ENCODE measurements at places on chromosomes 7 and 10.

GRCh38 chr7:98214811-98215321 is 3.6 kb downstream of the BHLHA15 start:
- no peak for DNase-seq

DNA sequence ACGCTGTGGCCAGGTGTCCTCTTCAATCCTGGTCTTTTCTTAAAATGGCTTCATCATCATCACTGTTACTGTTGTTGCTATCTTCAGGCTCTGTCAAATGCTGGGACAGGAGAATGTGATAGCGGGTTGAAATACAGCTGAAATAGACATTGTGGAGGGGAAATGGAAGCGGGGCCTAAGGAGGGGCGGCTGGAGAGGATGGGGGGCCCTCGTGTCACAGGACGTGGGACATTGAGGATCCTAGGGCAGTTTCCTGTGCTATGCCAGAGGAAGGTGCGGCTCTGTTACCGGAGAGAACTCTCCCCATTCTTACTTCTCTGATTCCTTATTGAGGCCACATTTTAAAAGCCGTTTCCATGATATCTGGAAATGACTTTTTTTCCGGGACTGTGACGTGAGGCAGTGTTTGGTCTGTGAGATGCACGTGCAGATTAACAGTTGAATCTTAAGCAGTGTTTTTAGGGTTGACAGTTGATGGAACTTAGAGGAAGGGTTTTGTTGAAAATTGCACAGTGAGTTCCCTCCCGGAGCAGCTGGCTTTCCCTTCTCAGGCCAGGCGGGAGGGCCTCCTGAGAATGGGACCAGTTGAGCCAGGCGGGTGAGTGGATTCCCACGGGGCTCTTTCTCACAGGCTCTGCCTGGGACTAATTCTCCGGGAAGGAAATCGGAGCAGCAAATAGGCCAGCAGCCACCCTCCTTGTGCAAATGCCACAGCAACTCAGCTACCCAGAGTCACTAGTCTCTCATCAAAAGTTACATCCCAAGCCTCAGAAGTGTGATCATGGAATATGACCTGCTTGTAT is 125.2 kb downstream of the TACC2 start:
- DNase-seq = no peak

DNA sequence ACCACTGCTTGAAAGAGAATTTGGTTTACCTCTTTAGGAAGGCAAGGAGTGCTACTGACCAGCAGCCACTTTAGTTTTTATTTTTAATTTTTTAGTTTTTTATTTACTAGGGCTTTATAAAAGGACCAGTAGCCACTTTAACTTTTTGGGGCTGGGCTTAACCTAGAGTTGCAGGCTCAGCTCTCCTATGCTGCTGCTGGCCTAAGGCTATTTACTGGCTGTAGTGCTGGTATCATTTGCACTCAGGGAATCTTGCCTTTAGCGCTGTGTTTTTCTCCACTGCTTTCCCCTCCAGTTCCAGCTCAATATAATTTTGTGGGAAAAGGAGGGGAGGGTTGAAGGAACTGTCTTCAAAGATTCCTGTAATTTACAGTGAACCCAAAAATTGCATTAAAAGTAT is 13.4 kb downstream of the HPS1 start:
- no peak for DNase-seq

- peak; percentile 66 for DNase-seq
Observed at GRCh38 chr10:116815641-116816415, 33.5 kb upstream of the ENO4 start.

DNA sequence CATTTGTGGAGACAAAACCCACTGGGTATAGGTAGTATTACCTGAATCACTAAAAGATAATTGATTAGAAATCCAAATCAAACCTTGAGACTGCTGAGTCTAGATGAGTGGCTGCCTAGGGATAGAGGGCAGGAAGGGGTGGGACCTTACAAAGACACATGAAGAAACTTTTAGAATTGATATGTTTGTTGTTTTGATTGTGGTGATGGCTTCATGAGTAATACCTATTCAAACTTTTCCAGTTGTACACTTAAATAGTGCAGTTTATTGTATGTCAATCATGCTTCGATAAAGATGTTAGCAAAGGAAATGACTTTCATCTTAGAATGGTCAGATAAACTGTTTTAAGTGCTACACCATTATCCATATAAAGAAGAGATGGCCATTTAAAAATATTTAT is 188.7 kb upstream of the KAT6B start:
- no peak for DNase-seq

Measured in kidney tubule cell (primary cell).